Activated naive CD8-positive, alpha-beta T cell treated with anti-CD3 and anti-CD28 coated beads, Interleukin-2, amount 10 ng/mL, durations not matched to agents 7 days and 5 days (primary cell): ENCODE measurements at places on chromosomes 16 and 17. TPM values are rescaled to one million over a fixed set of nuclear protein-coding genes. Genes with fewer than 3 reads are reported as not detected.

The TRIM37 gene
- 25.5 TPM for total RNA-seq

The HEATR9 gene
- 6.3 TPM for total RNA-seq

The STX1B gene
- 3.1 TPM for total RNA-seq

The KRTAP16-1 gene
- not detected for total RNA-seq

The PRSS33 gene
- total RNA-seq, result 0.17 TPM

The RAB26 gene
- total RNA-seq, result 0.40 TPM

The TMC7 gene
- total RNA-seq, result not detected

The STH gene
- not detected for total RNA-seq

The PPP1R27 gene
- not detected for total RNA-seq

The NUTF2 gene
- 88.4 TPM for total RNA-seq

The GPR179 gene
- total RNA-seq, result 0.06 TPM

The HSD17B1 gene
- total RNA-seq, result 1.2 TPM

DNA sequence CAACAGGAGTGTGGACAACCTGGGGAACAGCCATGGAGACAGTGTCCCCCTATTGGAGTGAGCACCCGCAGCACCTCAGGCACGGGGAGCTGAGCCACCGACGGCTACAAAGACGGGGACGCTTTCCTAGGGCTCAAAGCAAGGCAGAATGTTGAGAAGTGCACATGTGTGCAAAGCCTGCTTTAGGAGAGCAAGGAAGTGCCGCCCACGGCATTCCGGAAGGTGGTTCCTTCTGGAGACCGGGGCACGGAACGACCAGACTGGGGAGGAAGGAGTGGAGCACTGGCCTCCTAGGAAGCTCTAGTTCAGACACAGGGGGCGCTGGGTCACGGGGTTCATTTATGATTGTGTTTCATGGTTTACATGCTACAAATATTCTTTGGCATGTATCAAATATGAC is 52.2 kb downstream of the TBC1D16 start:
- H3K4me3 ChIP-seq, result no peak overlapping the region
- no peak overlapping the region for H3K27ac ChIP-seq
- H3K27me3 ChIP-seq, result no peaks in the 10 kb centered on the region
- peak; percentile 15 for DNase-seq
- no peaks in the 10 kb centered on the region for H3K36me3 ChIP-seq
- no peaks in the 10 kb centered on the region for H3K4me1 ChIP-seq

GRCh38 chr16:87733190-87733589 is 32.6 kb downstream of the KLHDC4 start:
- H3K4me3 ChIP-seq, result no peak overlapping the region
- peaks cover 10% of the 10 kb centered on the region for H3K4me1 ChIP-seq
- H3K36me3 ChIP-seq, result peaks cover 12% of the 10 kb centered on the region
- no peak for DNase-seq
- H3K27ac ChIP-seq, result no peak overlapping the region

GRCh38 chr17:83014297-83014696 is 65.1 kb upstream of the METRNL start:
- H3K27me3 ChIP-seq, result no peaks in the 10 kb centered on the region
- H3K36me3 ChIP-seq, result peaks cover 3% of the 10 kb centered on the region
- DNase-seq, result no peak
- no peak overlapping the region for H3K4me3 ChIP-seq
- H3K27ac ChIP-seq, result no peak overlapping the region

- peaks cover 42% of the 10 kb centered on the region for H3K4me1 ChIP-seq
- DNase-seq, result peak; percentile 61
- peak overlapping the region; percentile 91 for H3K27ac ChIP-seq
- H3K4me3 ChIP-seq, result peak overlapping the region; percentile 66
These were observed 129.9 kb downstream of the MGAT5B start for GRCh38 chr17:76997981-76998531.

- DNase-seq, result no peak
- no peaks in the 10 kb centered on the region for H3K4me1 ChIP-seq
- H3K36me3 ChIP-seq, result no peaks in the 10 kb centered on the region
- H3K27ac ChIP-seq, result no peak overlapping the region
- no peaks in the 10 kb centered on the region for H3K27me3 ChIP-seq
- no peak overlapping the region for H3K4me3 ChIP-seq
These were observed 8.7 kb upstream of the RNPS1 start for GRCh38 chr16:2276368-2277195.

DNA sequence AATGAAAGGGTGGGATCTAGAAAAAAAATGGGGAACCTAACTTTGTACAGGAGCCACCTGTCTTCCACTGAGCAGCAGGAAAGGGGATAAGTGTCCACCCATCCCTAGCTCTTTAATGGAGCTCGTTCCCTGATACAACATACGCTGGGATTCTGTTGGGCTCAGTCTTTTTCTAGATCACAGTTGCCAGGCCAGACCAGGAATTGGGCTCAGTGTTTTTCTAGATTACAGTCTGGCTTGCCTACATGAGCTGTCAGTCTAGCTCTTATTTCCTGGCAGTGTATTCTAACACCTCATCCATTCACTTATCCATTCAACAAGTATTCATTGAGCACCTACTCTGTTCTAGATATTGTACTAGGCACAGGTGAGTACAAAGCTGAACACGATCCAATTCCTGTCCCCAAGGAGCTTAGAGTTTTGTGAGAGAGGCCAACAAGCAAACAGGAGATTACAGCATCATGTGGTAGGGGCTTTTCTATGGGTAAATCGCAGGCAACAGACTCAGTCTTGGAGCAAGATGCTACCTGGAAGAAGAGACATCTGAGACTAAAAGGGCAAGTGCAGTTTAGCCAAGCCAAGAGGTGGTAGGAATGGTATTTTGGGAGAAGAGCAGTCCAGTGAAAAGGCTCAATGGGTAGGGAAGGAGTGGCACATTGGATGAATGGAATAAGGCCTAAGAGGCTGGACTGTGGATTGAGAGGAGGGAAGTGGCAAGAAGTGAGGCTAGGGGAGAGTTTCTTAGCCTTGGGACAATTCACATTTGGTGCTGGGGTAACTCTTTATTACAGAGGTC is 138.0 kb upstream of the HS3ST2 start:
- H3K4me3 ChIP-seq, result no peak overlapping the region
- no peaks in the 10 kb centered on the region for H3K36me3 ChIP-seq
- H3K27me3 ChIP-seq, result no peaks in the 10 kb centered on the region
- no peaks in the 10 kb centered on the region for H3K4me1 ChIP-seq
- DNase-seq, result no peak

- no peak overlapping the region for H3K27ac ChIP-seq
- peaks cover 2% of the 10 kb centered on the region for H3K4me1 ChIP-seq
- H3K27me3 ChIP-seq, result no peaks in the 10 kb centered on the region
These were observed 14.8 kb upstream of the GFOD2 start for GRCh38 chr16:67733734-67734470.

DNA sequence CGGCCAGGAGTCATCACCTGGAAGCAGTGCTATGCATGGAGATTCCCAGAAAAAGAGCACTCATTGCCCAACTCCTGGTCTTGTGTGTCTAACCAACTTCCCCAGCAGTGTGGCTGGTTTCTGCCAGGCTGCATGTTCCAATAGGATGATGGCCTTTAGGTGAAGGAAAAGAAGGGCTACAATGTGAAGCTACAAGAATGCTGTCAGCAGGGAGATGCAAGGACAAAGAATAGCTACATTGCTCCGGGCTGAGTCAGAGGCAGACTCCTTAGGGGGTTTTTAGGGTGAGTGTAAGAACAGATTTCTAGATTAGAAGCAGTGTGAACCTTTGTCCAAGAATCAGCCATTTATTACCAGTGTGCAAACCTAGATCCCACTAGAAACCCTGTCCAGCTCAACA is 63.0 kb upstream of the DNAH9 start:
- no peaks in the 10 kb centered on the region for H3K4me1 ChIP-seq
- no peak for DNase-seq
- H3K36me3 ChIP-seq, result no peaks in the 10 kb centered on the region
- H3K4me3 ChIP-seq, result no peak overlapping the region
- no peaks in the 10 kb centered on the region for H3K27me3 ChIP-seq
- H3K27ac ChIP-seq, result no peak overlapping the region

DNA sequence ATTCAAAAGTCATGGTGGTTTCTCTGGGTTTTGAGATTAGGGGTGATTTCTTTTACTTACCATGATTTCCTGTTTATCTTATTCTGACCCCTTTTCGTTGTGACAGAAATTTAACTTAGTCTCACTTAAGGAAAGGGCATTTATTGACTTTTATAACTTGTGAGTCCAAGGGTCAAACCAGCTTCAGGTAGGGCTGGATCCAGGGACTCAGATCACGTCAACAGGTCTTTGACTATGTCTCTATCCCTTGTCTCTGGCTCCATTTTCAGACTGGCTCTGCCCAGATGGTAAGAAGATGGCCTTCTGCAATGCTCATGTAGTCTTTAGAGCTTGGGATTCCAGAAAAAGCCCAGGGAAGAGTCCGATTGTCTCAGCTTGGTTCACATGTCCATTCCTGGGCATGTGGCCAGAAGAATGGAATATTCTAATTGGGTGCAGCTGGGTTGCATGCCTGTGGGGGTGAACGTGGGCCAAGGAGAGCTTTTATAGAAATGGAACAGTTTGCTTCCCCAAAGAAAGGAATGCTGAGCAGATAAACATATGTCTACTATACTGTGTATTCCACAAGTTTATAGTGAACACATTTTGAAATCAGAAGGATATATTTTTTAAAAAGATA is 13.4 kb downstream of the USP43 start:
- no peak for DNase-seq
- H3K27ac ChIP-seq, result no peak overlapping the region
- no peaks in the 10 kb centered on the region for H3K4me1 ChIP-seq
- H3K4me3 ChIP-seq, result no peak overlapping the region

GRCh38 chr17:42421507-42422338 is 1.3 kb downstream of the CAVIN1 start:
- H3K36me3 ChIP-seq, result no peaks in the 10 kb centered on the region
- DNase-seq, result peak; percentile 49
- peak overlapping the region; percentile 79 for H3K4me3 ChIP-seq
- no peak overlapping the region for H3K27ac ChIP-seq

- H3K4me3 ChIP-seq, result no peak overlapping the region
- no peak for DNase-seq
- no peak overlapping the region for H3K27ac ChIP-seq
- H3K4me1 ChIP-seq, result no peaks in the 10 kb centered on the region
- H3K36me3 ChIP-seq, result no peaks in the 10 kb centered on the region
These were observed 201.0 kb upstream of the NLRP1 start for GRCh38 chr17:5785338-5785737.

DNA sequence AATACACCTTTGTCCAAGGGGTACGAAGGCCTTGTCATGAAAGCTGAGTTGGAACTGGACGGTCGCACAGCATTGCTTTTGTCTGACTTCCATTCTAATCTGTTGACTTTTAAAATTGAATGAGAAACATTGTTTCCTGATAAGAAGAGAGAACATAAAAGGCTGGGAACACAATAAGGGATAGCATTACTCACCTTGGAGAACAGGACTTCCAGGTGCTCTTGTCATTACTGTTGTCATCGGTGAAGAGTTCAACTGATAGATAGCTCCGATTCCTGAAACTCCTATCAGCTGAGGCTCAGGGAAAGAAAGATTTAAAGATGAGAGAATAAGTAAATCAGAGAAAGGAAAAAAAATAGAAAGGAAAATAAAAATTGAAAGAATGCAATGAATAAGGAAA is 351.1 kb downstream of the KCNJ2 start:
- no peak overlapping the region for H3K27ac ChIP-seq
- H3K4me3 ChIP-seq, result no peak overlapping the region
- DNase-seq, result no peak
- no peaks in the 10 kb centered on the region for H3K4me1 ChIP-seq
- no peaks in the 10 kb centered on the region for H3K27me3 ChIP-seq

DNA sequence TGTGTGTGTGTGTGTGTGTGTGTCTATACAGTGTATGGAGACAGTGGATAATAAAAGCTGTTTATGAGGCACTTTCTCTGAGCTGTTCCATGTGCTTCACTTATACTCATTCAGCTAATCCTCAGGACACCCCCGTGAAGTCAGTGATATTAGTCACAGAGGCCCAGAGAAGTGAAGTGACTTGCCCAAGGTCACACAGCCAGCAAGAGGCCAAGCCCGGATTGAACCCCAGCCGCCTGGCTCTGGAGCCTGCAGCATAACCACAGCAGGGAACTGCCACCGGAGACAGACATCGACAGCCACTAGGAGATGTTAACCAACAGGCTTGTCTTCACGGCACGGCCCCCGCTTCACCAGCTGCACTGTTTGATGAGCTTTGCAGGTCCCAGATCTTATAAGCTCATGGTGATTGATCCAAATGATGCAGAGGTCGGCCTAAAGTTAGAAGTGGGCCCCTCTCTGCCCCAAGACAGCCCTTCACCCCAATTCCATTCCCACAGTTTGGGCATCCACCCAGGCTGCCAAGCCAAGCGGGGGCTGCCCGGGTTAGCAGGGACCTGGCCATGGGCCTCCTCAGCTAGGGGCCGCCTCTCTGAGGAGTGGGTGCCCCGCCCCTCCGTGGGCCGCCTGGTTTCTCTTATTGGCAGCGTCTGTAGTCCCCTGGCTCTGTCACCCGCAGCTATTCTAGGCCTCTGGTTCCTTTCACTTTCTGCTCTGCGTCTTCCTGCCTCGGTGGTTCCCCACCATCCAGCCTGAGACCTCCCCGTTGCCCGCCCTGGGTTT is 30.9 kb downstream of the SOCS1 start:
- peak; percentile 83 for DNase-seq
- peak overlapping the region; percentile 100 for H3K27ac ChIP-seq
- peak overlapping the region; percentile 74 for H3K4me3 ChIP-seq
- no peaks in the 10 kb centered on the region for H3K27me3 ChIP-seq

GRCh38 chr17:54976316-54976715 is 7.8 kb downstream of the STXBP4 start:
- H3K27ac ChIP-seq, result no peak overlapping the region
- H3K4me1 ChIP-seq, result peaks cover 9% of the 10 kb centered on the region
- H3K36me3 ChIP-seq, result peaks cover 14% of the 10 kb centered on the region
- no peak overlapping the region for H3K4me3 ChIP-seq
- DNase-seq, result no peak

- no peak overlapping the region for H3K4me3 ChIP-seq
- H3K27ac ChIP-seq, result no peak overlapping the region
- peaks cover 2% of the 10 kb centered on the region for H3K36me3 ChIP-seq
- peak; percentile 21 for DNase-seq
These were observed 3.3 kb downstream of the SULT1A1 start for GRCh38 chr16:28606291-28607115.

- no peaks in the 10 kb centered on the region for H3K4me1 ChIP-seq
- no peak overlapping the region for H3K27ac ChIP-seq
- DNase-seq, result no peak
- no peak overlapping the region for H3K4me3 ChIP-seq
- H3K27me3 ChIP-seq, result no peaks in the 10 kb centered on the region
- H3K36me3 ChIP-seq, result no peaks in the 10 kb centered on the region
These were observed 321.1 kb downstream of the HS3ST3B1 start for GRCh38 chr17:14621826-14622614.

- no peak overlapping the region for H3K4me3 ChIP-seq
- no peak for DNase-seq
- peaks cover 24% of the 10 kb centered on the region for H3K4me1 ChIP-seq
These were observed 3.9 kb downstream of the MIF4GD start for GRCh38 chr17:75267153-75267410.

GRCh38 chr16:49461517-49461951 is 87.9 kb downstream of the C16orf78 start:
- H3K4me1 ChIP-seq, result peaks cover 31% of the 10 kb centered on the region
- peaks cover 1% of the 10 kb centered on the region for H3K27me3 ChIP-seq
- H3K4me3 ChIP-seq, result no peak overlapping the region

GRCh38 chr17:7129311-7129710 is 14.7 kb upstream of the ASGR2 start:
- peaks cover 4% of the 10 kb centered on the region for H3K27me3 ChIP-seq
- H3K36me3 ChIP-seq, result no peaks in the 10 kb centered on the region
- H3K4me1 ChIP-seq, result peaks cover 9% of the 10 kb centered on the region
- DNase-seq, result no peak

GRCh38 chr17:27650836-27651235 is 19.8 kb downstream of the LGALS9 start:
- H3K4me3 ChIP-seq, result no peak overlapping the region
- H3K27me3 ChIP-seq, result no peaks in the 10 kb centered on the region
- no peak overlapping the region for H3K27ac ChIP-seq

GRCh38 chr16:55468352-55468990 is 10.5 kb upstream of the MMP2 start:
- H3K4me1 ChIP-seq, result peaks cover 4% of the 10 kb centered on the region
- peaks cover 5% of the 10 kb centered on the region for H3K27me3 ChIP-seq
- DNase-seq, result no peak
- H3K36me3 ChIP-seq, result no peaks in the 10 kb centered on the region
- no peak overlapping the region for H3K27ac ChIP-seq
